ENCODE measurements at places on chromosomes 12 and 14.

GRCh38 chr14:91956616-91957015, 9.1 kb upstream of the FBLN5 start:
- no peak for DNase-seq

DNA sequence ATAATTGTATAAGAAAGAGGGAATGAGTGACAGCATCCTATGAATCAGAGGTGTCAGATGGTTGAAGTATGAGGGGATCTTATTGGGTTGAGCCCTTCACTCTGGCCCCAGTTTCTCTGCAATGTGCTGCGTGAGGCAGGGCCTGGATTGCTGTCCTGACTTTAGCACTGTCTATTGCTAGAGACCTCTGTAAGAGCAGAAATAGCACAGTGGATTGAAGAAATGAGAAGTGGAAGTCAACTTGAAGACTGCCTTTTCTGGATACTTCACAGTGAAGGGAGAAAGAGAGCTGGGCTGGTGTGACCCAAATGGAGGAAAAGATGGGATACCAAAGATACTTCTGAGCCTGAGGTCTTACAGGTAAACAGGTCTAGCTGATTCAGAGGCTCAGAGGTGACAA, 5.8 kb downstream of the ASCL4 start:
- no peak for DNase-seq

DNA sequence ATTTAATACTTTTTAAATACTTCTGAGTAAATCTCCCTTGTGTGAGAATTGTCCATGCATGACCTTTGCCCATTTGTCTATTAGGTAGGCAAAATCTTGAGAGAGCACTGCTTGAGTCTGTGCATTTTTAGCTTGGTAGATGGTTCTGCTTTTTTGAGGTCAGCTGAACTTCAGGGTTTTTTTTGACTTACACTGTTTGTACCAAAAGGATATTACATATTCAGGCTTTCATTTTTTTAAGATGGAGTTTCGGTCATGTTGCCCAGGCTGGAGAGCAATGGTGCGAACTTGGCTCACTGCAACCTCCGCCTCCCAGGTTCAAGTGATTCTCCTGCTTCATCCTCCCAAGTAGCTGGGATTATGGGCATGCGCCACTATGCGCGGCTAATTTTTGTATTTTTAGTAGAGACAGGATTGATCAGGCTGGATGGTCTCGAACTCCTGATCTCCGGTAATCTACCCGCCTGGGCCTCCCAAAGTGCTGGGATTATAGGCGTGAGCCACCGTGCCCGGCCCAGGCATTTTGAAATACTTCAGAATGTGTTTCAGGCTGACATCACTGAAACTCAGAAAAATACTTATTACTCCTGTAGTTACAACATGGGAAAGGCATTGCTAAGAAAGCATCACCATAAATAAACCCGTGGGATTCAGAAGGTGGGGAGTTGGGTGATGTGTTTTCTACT, 11.1 kb downstream of the RASSF3 start:
- DNase-seq = no peak

DNA sequence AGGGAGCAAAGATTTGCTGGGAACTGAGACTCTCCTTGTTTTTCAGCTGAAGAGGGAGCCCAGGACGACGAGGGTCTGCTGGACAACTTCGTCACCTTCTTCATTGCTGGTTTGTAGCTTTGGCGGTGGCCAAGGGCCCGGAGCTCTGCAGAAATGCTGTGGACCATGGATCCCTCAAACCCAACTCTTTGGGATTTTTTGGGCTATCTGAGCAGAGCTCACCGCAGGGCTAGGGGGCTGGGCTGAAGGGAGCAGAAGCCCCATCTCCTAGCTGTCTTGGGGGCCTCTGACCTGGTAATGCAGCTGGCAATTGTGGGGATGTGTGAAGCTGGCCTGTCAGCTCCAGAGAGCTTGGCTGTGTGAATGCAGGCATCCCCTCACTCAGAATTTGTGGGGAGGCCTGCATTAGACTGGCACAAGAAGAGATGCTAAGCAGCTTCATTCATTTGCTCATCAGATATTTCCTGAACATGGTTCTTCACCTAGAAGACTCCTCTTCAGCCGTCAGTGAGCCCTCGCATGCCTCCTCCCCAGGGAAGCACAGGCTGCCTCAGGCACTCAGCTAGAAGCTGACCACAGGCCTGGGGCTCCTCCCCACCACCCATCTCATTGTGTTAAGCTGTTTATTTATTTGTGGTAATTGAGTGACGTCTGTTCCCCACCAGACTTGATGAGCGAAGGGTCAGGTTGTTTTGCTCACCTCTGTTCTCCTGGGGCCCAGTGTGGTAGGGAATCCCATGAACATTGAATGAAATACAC, 32.2 kb downstream of the CYP46A1 start:
- DNase-seq = no peak

GRCh38 chr14:101912841-101913240, 51.5 kb upstream of the DYNC1H1 start:
- no peak for DNase-seq

GRCh38 chr14:91410771-91411536, 6.7 kb downstream of the CCDC88C start:
- DNase-seq = no peak

GRCh38 chr12:112025808-112026375, 12.7 kb downstream of the ERP29 start:
- no peak for DNase-seq

GRCh38 chr14:75537071-75537470, 14.8 kb downstream of the BATF start:
- DNase-seq = no peak

- no peak for DNase-seq
These were observed 21.4 kb upstream of the APPL2 start for GRCh38 chr12:105257321-105257728.
